D721Med (cell line): ENCODE measurements at places on chromosomes 7 and 10.

DNA sequence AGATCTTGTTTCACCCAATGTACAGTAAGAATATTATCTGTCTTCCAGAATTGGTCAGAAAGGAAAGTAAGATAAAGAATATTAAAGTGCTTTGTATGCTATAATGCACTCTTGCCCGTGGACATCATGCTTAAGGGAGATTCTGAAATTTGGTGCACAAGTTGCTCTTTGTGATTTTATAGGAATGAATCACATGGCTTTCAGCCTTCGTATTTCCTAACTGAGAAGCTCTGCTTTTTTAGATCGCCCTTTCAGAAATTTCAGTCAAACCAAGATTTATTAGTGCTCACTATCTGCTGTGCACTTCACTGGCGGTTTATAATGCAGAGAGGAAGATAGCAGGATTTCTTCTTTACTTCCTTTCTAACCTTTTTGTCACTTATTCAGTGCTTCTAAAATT, 1248.5 kb upstream of the LRRN3 start:
- DNase-seq: no peak

DNA sequence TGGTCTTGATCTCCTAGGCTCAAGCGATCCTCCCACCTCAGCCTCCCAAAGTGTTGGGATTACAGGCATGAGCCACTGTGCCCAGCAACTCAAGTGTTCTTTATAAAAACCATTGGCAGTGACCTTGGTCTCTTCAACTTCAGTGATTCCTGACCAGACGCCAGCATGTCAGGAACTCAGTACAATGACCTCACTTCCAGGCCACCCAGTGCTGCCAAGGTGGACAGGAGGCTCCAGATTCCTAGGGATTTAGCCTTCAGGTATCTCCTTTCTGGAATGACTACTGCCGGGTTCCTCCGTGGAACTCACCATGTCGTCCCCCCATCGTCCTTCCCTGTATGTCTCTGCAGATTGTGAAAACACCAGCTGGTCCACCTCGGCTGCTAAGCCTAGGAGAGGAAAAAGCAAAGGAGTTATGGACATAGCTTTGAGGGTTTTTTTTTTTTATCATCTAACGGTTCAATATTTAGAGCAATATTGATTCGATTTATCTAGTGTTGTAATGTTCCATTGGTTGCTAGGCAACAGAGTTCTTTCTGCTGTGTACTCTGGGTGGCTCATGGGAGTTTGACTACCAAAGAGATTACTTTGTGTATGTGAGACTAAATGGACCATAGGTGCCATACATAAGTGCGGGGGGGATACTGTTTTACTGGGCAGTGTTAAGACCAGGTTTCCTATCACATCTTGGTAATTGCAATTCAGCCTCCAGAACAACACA, 425.8 kb upstream of the AUTS2 start:
- DNase-seq: no peak

- no peak for DNase-seq
These were observed 15.8 kb downstream of the VENTX start for GRCh38 chr10:133253361-133253955.

GRCh38 chr10:120087109-120087508, 194.6 kb downstream of the SEC23IP start:
- DNase-seq: no peak

DNA sequence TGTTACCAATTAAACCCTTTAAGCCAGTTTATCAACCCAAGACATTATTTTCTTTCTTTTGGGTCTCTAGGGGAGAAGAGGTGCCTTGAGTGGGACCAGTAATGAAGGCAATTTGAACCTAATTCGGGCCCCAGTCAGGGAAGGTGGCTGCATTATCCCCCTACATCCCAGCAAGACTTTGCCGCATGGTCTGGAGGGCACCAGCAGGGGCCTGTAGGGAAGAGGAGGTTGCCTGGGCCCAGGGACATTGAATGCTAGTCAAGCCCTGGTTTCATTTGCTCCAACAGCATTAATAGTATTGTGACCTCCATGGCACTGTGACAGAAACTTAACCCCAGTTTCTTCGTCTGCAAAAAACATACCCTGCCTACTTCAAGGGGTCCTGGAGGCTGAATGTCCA, 108.8 kb downstream of the CUX1 start:
- no peak for DNase-seq

DNA sequence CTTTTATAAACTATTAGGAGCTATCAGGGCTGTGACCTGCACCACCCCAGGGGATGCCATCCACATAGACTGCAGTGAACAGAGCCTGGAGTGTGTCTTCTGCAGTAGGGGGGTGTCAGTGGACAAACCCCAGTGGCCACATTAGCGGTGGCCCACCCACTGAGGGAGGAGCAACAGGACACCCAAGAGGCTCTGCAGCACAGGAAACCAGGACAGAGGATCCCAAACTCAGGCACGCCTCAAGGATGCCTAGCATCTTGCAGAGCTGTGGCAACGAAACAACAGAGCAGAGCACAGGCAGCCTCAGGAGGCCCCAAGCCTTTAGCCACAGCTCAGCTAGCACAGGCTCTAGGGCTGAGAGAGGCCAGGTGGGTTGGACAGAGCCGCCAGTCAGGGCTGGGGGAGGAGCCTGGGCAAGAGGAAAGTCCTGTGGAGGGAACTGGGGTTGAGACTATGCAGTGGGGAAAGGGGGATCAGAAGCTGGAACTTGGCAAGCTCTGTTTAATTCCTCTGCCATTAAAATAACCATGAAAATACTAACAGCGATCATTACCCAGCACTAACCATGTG, 53.8 kb downstream of the GRID1 start:
- no peak for DNase-seq
